Karpas-422 (cell line): ENCODE measurements at places on chromosomes 7 and 10. TPM values are rescaled to one million over a fixed set of nuclear protein-coding genes. Genes with fewer than 3 reads are reported as not detected.

LHFPL3 gene
- not detected in 2 replicates for total RNA-seq

TRIL gene
- total RNA-seq, result not detected in 2 replicates

SAMD9 gene
- 16.9 and 28.8 TPM in 2 replicates for total RNA-seq

STN1 gene
- total RNA-seq, result 35.0 and 38.6 TPM in 2 replicates

LRRC18 gene
- total RNA-seq, result 3.4 TPM in 1 of 2 replicates, not detected in the other

DLG5 gene
- 0.19 and 0.43 TPM in 2 replicates for total RNA-seq

DNA sequence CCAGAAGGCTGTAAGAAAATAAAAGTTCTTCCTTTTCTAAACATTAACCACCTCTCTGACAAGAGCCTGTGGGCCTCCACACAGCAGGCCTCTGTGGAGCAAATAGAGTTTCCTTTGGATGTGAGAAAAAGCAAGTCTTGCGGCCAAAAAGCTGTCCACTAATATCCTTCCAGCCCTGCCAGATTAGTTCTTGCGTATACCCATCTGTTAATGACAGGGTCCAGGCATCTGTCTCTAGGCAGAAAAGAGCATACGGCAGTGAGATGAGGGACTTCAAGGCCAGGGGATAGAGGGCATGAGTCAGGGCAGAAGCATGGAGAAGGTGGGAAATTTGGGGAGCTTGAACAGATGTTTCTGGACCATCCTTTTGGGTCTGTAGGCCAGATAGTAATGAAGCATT lies 164.9 kb downstream of the NSUN6 start:
- H3K4me1 ChIP-seq, result no peaks in the 10 kb centered on the region
- H3K36me3 ChIP-seq, result no peaks in the 10 kb centered on the region
- DNase-seq, result no peak
- H3K27ac ChIP-seq, result no peak overlapping the region
- H3K27me3 ChIP-seq, result no peaks in the 10 kb centered on the region

DNA sequence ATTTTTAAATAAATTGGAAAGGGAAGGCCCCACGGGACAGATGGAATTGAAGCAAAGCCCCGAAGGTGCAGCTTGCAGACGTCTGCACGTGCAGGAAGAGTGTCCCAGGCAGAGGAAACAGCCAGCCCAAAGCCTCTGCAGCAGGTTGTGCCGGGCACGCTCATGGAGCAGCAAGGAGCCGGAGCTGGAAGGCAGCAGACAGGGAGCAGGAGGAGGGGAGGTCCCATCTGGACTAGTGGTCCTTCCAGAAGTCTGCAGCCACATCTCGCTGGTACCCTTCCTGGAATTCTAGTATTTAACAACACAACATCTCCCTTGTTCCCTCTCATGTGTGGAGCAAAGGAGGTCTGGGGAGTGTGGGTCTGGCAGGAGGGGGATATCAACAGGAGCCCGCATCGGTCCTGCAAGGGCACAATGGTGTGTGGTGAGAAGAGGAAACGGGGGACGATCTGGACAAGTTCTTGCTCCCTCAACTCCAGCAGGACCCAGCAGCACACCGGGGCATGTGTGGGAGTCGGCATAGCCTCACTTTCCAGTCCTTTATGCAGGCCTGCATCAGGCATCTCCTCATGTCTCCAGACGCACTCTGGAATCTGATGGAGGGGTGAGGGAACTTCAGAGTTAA lies 169.3 kb downstream of the GRID1 start:
- H3K27me3 ChIP-seq, result no peaks in the 10 kb centered on the region
- no peak overlapping the region for H3K4me3 ChIP-seq
- no peaks in the 10 kb centered on the region for H3K36me3 ChIP-seq
- no peak for DNase-seq
- H3K27ac ChIP-seq, result no peak overlapping the region
- H3K4me1 ChIP-seq, result peaks cover 4% of the 10 kb centered on the region; the same call in 1 of the 2 replicates

DNA sequence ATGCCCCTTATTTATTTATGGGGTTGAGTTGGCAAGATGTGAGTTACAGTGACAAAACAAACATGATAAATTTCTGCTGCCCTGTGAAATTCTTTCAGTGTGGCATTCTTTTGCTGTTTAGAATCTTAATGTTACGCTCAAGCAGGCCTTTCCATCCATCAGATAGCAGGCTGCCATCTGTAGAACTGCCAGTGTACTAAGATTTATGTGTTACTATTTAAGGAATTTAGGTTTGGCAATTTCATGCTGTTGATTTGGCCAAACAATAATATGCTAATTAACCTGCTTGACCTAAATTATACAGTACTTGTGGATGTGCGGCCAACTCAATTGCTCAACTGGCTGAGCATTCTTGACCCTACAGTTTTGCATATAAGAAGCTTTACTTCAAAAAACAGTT lies 477.7 kb upstream of the TPK1 start:
- H3K36me3 ChIP-seq, result no peaks in the 10 kb centered on the region
- no peak overlapping the region for H3K4me3 ChIP-seq
- no peak overlapping the region for H3K27ac ChIP-seq
- no peaks in the 10 kb centered on the region for H3K4me1 ChIP-seq
- no peak for DNase-seq

- H3K4me3 ChIP-seq, result no peak overlapping the region
- no peak overlapping the region for H3K27ac ChIP-seq
- DNase-seq, result no peak
- H3K4me1 ChIP-seq, result peaks cover 12% of the 10 kb centered on the region
- no peaks in the 10 kb centered on the region for H3K27me3 ChIP-seq
Measured at GRCh38 chr10:43134126-43134905, 3.9 kb upstream of the CSGALNACT2 start.

DNA sequence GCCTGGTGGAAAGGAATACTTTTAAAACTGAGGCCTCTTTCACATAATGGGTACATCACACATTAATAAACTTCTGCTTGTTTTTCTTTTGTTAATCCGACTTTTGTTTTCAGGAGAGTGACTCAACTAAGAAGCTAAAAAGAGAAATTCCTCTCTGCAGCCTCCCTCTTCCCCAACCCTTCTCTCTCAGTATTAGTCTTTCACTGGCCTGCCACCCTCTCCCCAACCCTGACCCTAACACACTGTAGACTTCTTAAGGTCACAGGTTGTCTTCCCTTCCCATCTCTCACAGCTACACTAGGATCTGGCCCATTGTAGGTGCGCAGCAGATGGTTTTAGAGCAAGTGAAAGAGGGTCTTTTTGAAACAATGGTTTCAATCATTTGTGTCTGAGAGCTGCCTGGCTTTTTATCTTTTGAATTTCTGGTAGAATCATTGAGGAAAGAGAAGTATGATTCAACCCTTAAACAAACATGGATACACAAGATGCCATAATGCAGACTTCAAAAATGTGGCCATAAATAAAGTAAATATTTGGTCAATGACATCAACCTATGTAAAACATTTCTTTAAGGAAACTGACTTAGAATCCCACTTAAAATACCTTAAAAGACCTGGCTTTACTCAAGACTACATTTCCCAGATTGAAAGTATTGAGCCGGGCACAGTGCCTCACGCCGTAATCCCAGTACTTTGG lies 17.9 kb upstream of the FFAR4 start:
- H3K27ac ChIP-seq, result no peak overlapping the region
- no peaks in the 10 kb centered on the region for H3K4me1 ChIP-seq
- no peak overlapping the region for H3K4me3 ChIP-seq
- DNase-seq, result no peak
- H3K27me3 ChIP-seq, result no peaks in the 10 kb centered on the region

DNA sequence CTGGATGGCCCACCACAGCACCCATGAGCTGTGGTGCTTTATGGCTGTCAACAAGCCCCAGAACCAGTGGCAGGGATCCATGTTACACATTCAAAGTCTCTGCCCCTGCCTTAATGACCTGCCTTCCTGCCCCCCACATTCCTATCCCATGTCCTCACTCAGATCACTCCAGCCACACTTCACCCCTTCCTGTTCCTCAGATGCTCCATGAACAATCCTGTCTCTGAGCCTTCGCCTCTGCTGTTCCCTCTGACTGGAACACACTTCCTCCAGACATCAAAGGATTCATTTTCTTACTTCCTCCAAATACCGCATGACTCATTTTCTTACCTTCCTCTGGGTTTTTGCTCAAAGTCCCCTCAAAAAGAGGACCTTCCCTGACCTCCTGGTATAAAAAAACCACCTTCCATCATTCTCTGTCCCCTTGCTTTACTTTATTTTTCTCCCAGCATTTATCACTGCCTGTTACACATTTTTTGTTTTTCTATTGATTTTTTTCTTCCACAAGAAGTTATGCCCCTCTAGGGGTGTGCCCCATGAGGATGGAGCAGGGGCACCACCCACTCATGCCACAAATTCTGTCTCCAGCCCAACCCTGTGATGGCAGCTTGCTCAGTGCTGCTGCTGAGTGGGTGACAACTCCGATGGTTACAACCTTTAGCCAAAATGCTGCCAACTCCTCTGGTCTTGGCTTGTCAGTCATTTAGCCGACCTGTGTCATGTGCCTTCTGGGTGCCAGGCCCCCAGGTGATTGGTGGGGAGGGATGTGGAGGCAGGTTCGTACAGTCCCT lies 18.2 kb downstream of the COL13A1 start:
- no peaks in the 10 kb centered on the region for H3K27me3 ChIP-seq
- no peak overlapping the region for H3K27ac ChIP-seq
- H3K4me1 ChIP-seq, result no peaks in the 10 kb centered on the region
- no peaks in the 10 kb centered on the region for H3K36me3 ChIP-seq

- H3K27ac ChIP-seq, result no peak overlapping the region
- H3K27me3 ChIP-seq, result no peaks in the 10 kb centered on the region
- H3K36me3 ChIP-seq, result peaks cover 9% of the 10 kb centered on the region; the same call in 1 of the 2 replicates
- no peak overlapping the region for H3K4me3 ChIP-seq
- DNase-seq, result no peak
- no peaks in the 10 kb centered on the region for H3K4me1 ChIP-seq
Measured at GRCh38 chr10:72114706-72115450, 26.5 kb upstream of the SPOCK2 start.

GRCh38 chr7:16609842-16610450 lies 35.6 kb downstream of the ANKMY2 start:
- H3K27ac ChIP-seq, result no peak overlapping the region
- DNase-seq, result no peak
- no peaks in the 10 kb centered on the region for H3K27me3 ChIP-seq
- peaks cover 14% of the 10 kb centered on the region; the same call in 1 of the 2 replicates for H3K4me1 ChIP-seq
- H3K4me3 ChIP-seq, result no peak overlapping the region
